ENCODE measurements at places on chromosomes 16 and 17.
A peak's percentile ranks its signal among the peaks of the same experiment; 100 is the strongest.

DNA sequence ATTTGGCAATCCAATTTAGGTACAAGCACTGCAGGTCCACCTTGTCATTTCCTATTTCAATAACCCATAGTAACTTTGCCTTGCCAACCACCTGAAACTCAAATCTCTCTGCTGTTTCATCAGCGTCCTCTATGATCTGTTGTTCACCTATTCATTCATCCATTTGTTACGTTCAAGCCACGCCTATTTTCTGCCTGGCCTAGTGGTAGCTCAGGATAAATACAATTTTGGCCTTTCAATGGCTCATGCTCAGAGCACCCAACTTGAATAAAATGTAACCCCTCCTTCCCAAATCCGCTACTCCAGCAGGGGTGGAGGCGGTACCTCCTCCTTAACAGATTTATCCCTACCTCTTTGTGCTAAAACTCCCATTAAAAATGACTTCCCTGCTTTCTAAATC, 3.6 kb upstream of the FBXO47 start:
- no peak for DNase-seq

DNA sequence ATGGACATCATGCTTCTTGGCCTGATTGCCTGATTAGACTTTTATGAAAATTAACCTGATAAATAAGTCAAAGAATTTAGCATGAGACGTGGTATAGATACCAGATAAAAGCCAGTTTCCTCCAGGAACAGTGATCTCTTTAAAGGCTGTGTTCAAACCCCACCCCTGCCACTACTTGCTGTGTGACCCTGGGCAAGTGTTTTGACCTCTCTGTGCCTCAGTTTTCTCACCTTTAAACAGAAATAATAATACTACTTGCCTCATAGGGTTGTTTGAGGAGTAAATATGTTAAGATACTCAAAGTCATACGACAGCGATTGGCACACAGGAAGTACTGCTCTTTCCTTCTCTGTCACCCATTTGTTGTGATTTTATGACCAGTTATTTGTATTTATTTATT, 115.5 kb downstream of the MAF start:
- DNase-seq = no peak

- no peak for DNase-seq
These were observed 68.9 kb downstream of the SNX11 start for GRCh38 chr17:48176471-48176855.

DNA sequence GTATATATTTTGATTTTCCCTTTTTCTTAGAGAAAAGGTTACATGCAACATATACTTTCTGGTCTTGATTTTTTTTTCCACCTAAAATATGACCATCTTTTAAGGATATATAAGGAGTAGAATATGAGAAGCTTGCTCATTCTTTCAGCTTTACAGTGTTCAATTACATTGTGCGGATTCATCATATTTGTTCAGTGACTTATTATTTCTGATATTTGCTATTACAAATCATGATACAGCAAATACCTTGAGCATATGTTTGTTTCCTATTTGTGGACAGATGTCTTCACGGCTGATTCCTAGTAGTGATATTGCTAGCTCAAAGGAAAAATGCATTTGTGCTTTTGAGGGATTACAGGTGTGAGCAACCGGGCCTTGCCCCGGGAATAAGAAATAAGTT, 18.1 kb downstream of the KATNIP start:
- no peak for DNase-seq

DNA sequence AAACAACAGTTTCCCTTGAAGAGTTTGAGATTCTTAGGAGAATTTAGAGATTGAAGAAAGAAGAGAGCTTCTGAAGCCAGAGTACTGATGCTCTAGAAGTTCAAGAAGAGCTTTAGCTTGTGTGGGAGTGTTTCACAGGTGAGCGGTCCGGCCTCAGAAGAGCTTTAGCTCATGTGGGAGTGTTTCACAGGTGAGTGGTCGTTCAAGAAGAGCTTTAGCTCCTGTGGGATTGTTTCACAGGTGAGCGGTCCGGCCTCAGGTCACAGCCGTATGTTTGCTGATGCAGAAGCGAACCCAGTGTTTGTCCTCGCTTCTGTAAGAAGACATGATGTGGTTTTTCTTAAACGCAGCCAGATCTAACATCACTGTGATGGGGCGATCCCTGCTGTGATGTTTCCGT, 76.4 kb downstream of the SEC14L1 start:
- DNase-seq = no peak

- no peak for DNase-seq
These were observed 3.2 kb upstream of the ARHGAP23 start for GRCh38 chr17:38425031-38425430.

DNA sequence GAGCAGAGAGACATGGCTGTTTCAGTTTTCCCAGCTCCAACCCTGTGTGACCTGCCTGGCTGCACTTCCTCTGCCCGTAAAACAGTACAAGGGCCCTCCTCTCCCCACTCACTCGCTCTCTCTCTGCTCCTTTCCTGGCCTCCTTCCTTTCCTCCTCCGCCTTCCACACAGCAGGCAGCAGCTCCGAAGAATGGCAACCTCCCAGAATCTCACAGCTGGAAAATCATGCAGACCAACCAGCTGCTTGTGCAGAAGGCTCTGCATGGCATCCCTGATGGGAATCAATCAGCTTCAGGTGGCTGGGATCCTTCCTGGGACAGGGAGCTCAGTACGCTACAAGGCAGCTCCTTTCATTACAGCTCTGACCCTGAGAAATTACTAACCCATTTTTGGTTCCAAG, 27.4 kb downstream of the TMEM132E start:
- no peak for DNase-seq

- no peak for DNase-seq
These were observed 80.9 kb upstream of the ZNF423 start for GRCh38 chr16:49936791-49937190.

GRCh38 chr16:68826652-68827051, 16.7 kb upstream of the TANGO6 start:
- DNase-seq = no peak

DNA sequence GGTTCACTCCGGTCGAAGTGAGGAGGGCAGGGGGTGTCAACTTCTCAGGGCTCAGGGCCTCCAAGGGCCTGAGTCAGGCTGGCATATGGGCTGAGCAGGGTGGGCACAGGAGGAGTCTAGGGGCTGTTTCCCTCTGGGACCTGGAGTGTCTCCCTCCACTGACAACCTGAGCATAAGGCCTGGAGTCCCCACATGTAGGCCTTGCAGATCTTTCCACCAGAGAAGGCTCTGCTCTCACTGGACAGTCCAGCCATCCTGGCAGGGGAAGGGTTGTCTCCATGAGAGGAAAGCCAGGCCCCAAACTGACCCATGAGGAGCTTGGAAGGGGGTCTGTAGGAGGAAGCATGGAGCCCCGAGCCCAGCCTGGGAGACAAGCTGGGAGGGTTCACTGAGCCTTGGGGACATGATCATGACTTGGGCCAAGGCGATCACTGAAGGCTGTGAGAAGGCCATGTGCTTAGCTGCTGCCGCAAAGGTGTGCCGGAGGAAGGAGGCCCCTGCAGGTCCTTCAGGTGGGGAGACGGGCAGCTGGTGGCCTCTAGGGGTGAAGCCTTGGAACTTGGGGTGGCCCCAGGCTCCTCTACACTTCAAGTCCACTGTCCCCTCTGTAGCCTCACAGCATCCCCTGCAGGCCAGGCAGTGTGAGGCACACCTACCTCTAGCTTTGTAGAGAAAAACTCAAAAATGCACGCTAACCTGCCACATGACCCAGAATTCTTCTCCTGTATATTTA, 9.9 kb downstream of the CMTM2 start:
- DNase-seq = peak; percentile 83

- peak; percentile 94 for DNase-seq
These were observed 591 bp upstream of the SLFN5 start for GRCh38 chr17:35242158-35242804.

- DNase-seq = no peak
These were observed 1.8 kb downstream of the CCDC78 start for GRCh38 chr16:724188-725040.

DNA sequence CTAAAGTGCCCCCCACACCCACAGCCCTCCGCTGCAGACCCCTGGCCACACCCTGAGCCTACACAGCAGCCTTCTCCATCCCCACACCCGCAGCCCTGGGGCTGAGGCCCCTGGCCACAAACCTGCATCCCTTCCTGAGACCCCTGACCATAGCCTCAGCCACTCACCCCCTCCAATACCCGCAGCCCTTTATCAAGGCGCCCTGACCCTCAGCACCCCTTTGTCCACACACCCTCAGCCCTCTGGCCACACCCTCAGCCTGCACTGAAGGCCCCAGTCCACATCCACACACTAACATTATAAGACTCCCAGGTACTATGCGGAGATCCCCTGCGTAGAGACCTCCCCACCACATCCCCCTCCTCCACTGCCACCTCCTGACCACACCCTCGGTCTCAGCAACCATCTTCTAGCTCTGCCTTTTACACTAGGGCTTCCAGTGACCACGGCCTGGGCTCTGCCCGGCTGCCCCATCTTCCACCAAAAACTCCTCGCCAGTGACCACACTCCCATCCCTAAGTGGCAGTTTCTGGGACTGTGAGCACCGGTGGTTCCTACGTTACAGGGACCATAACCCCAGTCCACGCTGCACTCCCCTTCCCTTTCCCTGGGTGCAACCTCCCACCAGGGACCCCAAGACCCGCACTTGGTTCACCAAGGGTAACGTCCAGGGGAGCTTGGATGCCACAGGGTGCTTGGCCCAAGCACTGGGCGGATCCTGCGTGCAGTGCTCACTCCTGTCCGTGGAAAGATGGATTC, 818 bp downstream of the TPPP3 start:
- peak; percentile 47 for DNase-seq

- no peak for DNase-seq
These were observed 4.0 kb upstream of the CLEC10A start for GRCh38 chr17:7084088-7084487.

GRCh38 chr16:61544165-61544564, 492.1 kb downstream of the CDH8 start:
- DNase-seq = no peak

DNA sequence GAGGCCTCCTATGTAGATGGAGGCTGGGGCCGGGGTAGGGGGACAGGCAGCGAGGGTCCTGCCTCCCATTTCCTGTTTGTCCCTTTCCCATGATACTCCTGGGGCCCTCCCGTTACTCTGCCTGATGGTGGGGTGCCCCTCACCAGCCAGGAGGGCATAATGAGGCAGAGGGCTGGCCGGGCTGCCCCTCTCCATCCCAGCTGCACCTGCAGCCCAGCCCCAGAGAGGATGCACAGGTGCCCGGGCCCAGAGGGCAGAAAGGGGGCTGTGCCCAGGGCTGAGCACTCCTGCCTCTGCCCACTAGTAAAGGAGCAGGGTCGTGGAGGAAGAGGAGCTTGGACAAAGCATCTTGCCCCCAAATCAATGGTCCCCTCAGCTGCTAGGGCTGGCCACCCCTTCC, 10.4 kb downstream of the ADAM11 start:
- no peak for DNase-seq

DNA sequence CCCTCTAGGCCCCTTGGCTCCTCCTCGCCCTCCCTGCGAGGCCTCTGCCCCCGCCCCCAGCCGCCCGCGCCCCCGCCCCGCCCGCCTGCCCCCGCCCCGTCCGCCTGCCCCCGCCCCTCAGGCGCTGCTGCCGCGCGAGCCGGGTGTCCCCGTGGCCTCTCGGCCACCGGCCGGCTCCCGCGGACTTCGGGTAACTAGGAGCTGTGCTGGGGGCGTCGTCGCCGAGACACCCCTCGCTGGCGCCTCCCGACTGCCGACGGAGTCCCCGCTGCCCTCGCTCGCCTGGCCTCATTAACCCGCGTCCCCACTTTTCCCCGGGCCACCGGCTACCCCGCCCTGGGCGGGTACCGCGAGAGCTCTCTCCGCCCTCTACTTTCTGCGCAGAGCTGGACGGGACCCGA, at the start of gene TLCD1:
TSS of gene TLCD1 (minus strand) at position 8 of the 401 bp plus-strand sequence. CDS start 136 bp downstream, outside the sequence.
- peak; percentile 91 for DNase-seq

DNA sequence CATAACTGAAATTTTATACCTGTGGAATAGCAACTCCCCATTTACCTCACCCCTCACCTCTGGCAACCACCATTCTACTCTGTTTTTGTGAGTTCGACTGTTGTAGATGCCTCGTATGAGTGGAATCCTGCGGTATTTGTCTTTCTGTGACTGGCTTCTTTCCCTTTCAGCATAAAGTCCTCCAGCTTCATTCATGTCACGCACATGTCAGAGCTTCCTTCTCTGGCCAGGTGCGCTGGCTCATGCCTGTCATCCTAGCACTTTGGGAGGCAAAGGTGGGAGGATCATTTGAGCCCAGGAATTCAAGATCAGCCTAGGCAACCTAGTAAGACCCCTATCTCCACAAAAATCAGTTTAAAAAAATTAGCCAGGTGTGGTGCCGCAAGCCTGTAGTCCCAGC, 278.4 kb downstream of the PARN start:
- no peak for DNase-seq

DNA sequence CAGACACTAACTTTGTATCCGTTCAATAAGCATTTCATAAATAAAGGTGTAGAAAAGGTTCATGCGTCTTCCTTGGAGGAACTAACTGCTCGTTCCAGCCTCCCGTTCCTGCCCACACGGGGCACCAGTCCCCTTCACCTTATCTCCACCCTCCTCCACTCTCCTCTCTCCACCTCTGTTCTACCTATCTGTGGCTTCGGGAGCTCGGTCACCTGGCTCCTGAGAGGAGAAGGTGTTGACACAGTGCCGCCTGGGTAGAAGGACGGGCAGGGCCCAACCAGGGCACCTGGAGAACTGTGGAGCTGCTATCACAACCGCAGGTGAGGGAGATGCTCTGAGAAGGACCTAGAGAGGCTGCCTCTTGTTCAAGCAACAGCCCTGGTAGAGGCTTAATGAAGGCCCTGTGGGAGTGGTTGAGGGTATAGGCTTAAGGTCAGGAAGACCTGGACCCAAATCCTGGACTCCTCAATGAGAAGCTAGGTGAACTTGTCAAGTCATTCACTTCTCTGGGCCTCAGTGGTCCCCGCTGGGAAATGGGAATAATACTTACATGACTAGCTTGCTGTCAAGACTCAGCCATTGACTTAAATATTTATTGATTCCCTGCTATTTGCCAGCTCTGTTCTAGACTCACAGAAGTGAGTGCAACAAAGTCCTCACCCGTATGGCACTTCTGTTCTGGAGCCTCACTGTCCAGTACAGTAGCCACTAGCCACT, 9.6 kb upstream of the MINK1 start:
- DNase-seq = no peak

DNA sequence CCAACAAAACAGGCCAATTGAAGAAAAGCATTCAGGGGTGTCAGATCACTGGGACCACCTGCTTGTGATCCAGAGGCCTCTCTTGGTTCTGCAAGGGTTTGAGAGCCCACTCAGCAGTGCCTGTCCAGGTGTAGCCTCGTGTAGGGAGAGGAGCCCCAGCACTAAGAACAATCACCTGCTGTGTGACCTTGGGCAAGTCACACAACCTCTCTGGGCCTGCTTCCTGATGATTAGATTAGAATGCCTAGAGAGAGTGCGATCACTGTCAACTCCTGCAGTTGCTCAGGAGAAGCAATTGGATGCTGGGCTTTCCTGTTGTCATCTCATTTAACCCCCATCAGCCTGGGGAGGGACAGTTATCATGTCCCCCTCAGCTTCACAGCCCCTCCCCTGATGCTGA, 10.2 kb downstream of the DLX3 start:
- no peak for DNase-seq

DNA sequence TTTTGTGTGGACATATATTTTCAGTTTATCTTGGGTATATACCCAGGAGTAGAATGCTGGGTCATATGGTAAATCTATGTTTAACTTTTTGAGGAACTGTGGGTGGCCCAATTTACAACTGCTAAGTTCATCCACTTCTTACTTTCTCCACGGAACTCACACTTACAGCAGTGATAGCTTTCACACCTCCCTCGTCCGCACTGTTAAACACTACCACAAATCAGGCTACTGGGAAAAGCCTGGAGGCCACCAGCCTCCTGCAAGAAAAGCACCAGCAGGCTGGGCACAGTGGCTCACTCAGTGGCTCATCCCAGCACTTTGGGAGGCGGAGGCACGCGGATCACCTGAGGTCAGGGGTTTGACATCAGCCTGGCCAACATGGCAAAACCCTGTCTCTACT, 14.7 kb upstream of the ZG16 start:
- DNase-seq = no peak

GRCh38 chr16:82699260-82699659, 72.5 kb downstream of the CDH13 start:
- no peak for DNase-seq
